ENCODE measurements at places on chromosomes 16 and 17.

DNA sequence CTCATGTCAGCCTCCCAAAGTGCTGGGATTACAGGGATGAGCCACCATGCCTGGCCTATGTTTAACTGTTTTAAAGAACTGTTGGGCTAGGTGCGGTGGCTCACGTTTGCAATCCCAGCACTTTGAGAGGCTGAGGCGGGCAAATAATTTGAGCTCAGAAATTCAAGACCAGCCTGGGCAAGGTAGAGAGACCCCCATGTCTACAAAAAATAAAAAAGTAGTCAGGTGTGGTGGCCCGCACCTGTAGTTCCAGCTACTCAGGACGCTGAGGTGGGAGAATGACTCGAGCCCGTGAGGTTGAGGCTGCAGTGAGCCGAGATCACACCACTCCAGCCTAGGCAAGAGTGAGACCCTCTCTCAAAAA, 1.9 kb upstream of the ITGAL start:
- no peak for DNase-seq

GRCh38 chr16:47664653-47665325, 203.7 kb downstream of the PHKB start:
- DNase-seq, result no peak

GRCh38 chr16:75820672-75821071, 94.4 kb upstream of the CPHXL start:
- DNase-seq, result no peak

DNA sequence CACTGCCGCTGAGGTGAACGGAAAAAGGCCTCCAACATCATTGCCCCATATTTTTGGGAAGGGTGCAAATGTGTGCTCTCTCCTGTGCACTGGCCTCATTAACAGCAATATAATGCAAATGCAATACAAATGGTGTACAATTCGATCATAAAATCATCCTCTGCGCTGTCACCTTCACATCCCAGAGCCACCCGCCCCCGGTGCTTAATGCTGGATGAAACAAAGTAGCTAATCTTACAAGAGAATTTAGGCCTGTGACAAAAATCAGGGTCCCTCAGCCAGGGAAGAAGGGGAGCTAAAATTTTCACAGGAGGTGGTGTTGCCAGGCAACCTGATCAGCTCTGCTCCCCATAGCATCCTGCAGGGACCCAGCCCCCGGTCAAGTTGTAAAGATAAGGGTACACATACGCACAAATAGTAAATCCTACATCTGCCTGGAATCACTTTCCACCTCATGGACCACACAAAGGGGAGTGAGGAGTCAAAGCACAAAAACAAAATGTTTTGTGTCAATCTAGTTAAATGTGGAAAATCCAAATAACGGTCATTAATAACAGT, 3.0 kb downstream of the TBC1D16 start:
- DNase-seq, result no peak

GRCh38 chr17:975371-975915, 4.1 kb downstream of the NXN start:
- no peak for DNase-seq

DNA sequence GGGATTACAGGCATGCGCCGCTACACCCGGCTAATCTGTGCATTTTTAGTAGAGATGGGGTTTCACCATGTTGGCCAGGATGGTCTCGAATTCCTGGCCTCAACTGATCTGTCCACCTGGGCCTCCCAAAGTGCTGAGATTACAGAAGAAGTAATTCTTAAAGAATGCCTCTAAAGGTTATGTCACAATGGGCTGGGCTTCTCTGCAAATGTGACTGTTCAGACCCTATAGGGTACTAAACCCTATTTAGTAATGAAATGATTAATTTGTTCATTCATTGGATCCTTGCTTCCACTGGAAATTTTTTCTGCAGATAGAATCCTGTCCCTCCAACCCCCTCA, 108.8 kb upstream of the CORO6 start:
- no peak for DNase-seq

- peak; percentile 90 for DNase-seq
Measured at GRCh38 chr17:41962768-41963434, 3.7 kb upstream of the CNP start.

DNA sequence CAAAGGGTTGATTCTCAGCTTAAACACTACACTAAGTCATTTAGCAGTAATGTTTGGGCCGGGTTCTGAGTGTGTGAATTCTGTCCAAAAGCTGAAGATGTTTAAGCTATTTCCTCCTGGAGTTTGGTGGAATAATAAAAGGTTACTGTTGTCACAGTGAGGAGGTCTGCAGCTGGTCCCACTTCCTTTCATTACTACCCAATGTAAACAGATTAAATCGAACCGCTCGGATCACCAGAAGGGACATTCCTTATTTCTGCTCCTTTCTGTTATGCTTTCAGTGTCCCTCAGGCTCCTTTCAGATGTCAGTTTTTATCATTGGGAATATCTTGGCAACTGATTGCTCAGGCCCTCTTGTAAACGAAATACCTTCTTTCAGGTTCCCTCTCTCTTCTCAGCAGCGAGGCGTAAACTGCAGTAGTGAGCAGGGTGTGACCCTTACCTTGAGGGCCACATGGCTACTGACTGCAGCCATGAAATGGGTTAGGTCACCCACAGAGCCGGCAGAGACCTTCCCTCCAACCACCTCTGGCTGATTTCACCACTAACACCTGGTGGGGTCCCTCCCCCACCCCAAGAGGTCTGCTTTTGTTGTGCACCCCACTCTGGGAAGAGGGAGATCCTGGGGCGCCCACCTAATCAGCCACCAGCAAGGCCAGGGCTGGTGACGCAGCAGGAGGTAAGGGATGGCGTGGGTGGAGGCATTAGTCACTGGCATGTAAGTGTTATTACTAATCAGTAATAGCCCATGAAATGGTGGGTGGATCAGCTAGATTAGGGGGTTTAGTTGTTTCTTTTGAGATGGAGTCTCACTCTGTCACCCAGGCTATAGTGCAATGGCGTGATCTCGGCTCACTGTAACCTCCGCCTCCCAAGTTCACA, 117.6 kb downstream of the VPS53 start:
- DNase-seq, result no peak

DNA sequence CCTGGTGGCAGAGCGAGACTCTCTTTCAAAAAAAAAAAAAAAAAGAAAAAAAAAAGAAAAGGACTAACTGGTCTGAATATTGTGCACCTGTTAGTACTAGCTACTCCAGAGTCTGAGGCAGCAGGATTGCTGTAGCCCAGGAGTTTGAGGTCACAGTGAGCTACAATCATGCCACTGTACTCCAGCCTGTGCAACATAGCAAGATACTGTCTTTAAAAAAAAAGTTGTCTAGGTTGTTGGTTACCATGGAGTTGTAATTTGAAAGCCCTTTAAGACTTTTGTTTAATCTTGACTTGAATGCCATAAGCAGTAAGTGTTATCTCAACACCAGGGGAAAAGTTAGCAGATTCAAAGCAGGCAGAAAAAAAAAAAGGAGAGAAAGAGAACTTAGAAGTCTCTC, 10.9 kb upstream of the C16orf54 start:
- DNase-seq, result no peak

GRCh38 chr16:81861503-81861902, 82.4 kb downstream of the PLCG2 start:
- DNase-seq, result no peak

DNA sequence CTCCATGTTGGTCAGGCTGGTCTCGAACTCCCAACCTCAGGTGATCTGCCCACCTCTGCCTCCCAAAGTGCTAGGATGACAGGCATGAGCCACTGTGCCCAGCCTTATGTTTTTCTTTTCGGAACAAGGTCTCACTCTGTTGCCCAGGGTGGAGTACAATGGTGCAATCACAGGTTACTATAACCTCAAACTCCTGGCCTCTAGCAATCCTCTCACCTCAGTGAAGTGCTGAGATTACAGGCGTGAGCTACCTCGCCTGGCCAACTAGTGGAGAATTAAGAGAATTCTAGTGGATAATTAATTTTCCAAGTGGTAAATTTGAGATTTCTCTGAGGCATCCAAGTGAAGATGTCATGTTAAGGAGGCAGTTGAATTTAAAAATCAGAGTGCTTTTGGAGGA, 2.9 kb upstream of the FBXO47 start:
- no peak for DNase-seq

GRCh38 chr16:70687671-70688245, 1.9 kb upstream of the MTSS2 start:
- no peak for DNase-seq

- no peak for DNase-seq
Measured at GRCh38 chr17:35708149-35708548, 23.3 kb upstream of the RASL10B start.

DNA sequence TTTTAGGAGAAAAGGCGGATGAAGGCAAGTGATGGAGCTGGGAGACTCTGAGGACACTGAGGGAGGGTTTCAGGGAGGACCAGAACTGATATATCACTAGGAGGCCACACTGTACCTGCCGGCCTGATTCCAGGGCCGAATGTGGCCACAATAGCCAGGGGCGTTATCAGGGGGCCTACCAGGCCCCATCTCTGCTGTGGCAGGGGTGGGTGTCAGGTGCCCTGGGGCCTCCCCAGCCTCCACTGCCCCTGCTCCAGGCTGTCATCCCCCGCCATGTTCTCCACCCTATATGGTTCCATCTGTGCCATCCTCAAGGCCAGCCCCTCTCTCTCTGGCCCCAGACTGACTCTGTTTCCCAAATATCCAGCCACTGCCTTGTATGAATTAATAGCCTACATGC, 246.5 kb downstream of the GSG1L start:
- DNase-seq, result no peak

- DNase-seq, result no peak
Measured at GRCh38 chr17:68860941-68861340, 94.3 kb downstream of the ABCA8 start.

DNA sequence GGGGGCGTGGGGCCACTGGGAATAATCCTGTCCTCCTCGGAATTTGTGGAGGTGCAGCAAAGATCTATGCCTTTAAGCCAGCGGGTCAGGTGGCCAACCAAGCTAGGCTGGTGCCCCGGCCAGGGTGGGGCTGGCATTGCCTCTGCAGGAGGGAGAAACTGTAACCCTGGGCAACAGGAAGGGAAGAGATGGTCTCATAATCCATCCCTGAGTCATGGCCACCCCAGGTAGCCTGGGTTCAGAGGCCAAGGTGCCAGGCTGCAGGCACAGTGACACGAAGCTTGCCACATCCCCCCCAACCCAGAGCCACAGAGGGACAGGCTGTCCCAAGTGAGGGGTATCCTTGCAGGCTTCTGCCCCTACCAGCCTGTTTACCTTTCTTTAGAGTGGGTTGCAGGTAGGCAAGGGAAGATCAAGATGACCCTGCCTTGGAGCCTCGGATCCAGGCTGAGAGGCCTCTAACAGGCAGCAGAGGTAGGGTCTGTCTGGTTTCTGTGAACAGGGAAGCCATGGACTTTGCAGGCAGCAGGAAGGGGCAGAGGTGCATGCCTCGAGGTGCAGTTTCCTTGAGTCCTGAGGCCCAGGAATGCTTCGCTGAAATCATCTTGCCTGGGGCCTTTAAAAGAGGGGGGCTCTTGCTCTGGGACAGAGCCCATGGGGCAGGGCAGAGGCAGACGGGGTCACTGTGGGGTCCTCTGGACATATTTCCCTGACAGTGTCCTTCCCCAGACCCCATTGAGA, 4.0 kb downstream of the LASP1 start:
- no peak for DNase-seq

DNA sequence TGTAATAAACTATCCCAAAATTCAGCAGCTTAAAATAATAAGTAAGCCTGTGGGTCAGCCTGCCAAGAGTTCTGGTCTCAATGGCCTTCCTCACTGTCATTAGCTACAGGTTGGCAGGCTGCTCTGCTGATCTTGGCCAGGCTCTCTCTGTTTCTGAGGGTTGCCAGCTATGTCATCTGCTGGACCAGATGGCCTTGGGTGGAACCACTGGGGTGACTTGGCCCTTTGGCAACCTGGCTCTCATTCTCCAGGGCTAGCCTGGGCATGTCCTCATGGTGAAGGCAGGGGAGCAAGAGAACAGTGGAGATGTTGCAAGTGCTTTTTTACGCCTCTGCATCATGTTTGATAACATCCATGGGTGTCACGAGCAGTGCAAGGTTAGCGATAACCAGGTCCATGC, 13.9 kb downstream of the ITGAM start:
- no peak for DNase-seq

GRCh38 chr17:48733632-48734328, 5.2 kb upstream of the HOXB13 start:
- no peak for DNase-seq

DNA sequence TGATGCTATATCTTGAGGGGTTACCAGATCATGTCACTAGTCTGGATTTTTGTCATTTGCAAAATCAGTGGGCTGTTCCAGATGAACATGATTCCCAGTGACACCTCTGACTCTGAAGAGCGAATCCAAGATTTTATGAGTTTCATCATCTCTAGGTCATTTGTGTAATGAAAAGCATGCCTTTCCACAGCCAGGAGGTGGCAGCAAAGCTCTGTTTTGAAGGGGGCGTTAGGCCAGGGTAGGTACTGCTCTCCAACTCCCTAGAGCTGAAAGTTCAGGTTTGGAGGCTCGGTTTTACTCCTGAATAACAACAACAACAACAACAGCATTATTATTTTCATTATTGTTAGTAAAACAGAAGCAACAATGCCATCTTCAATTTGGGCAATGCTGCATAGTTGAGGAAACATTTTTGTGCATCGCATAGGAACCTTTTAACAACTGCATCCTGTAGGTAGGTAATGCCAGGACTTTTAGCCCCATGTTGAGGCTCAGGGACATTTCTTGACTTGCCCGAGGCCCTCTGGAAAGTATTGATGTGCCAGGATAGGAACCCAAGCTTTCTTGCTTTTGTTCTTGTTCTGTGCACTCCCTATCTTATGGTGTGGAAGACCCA, 77.0 kb downstream of the MYH13 start:
- peak; percentile 80 for DNase-seq

DNA sequence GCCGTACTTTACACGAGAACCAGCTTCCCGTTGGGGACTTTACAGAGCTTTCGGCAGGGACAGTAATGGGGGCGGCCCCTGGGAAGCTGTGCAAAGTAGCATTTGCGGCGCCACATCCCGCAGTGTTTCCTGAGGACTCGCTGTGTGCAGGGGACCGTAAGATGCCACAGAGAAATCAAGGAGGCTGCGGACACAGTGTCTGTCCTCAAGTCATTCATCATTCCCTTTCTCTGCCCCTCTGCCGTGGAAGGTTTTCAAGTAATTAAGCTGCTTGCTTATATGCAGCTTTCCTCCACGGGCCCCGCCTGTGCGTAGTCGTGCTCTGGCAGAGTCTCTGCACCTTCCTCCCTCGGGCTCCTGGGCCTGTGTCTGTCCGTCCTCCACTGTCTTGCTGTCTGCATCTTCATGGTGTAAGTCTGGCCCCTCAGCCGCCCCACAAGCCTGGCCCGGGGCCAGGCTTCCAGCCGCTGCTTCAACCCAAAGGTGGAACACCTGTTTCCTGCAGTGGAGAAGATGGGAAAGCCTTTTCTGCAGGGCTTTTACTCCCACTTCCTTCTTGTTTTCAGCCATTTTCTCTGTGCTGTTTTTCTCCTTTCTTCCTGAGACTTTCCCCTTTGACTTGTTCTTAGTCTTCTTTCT, 216.9 kb upstream of the CHMP6 start:
- no peak for DNase-seq

GRCh38 chr16:9836118-9836736, 346.0 kb downstream of the GRIN2A start:
- DNase-seq, result no peak

DNA sequence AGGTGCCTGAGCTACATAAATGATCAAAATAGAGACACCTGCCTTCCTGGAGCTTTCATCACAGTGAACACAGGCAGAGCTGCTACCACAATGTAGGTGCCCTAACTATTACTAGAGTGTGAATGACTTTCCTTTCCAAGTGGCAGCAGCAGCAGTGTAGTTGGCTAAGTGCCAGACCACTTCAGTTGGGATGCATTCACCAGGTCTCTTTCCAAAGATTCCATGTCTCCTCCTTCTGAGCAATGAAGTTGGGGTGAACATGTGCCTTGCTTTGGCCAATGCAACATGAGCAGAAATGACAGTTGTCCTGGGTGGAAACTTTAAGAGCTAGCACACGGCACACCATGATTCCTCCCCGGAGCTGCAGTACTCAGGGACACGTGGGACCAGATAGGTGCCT, 23.3 kb upstream of the CACNG4 start:
- no peak for DNase-seq

Measured in WTC11 (cell line).